ENCODE measurements at places on chromosomes 13 and 19.

DNA sequence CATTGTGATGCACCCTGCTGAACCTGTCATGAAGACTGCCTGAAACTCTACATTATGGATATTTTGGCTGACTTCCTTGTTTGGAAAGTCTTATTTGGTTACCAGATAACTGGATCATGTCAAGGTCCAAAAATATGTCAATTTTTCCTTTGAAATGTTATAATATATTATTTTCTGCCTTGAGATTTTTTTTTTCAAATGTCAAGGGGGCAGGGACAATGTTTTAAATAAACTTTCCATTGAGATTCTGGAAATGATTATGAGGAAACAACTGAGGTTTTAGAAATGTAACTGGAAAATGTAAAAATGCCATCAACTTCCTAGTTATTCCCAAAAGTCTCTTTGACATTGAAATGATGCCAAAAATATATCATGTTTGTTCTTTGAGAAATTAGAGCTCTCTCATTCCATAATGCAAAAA lies 117.0 kb downstream of the RFC3 start:
- DNase-seq, result no peak

GRCh38 chr13:37090912-37091311 lies 14.6 kb downstream of the CSNK1A1L start:
- no peak for DNase-seq

DNA sequence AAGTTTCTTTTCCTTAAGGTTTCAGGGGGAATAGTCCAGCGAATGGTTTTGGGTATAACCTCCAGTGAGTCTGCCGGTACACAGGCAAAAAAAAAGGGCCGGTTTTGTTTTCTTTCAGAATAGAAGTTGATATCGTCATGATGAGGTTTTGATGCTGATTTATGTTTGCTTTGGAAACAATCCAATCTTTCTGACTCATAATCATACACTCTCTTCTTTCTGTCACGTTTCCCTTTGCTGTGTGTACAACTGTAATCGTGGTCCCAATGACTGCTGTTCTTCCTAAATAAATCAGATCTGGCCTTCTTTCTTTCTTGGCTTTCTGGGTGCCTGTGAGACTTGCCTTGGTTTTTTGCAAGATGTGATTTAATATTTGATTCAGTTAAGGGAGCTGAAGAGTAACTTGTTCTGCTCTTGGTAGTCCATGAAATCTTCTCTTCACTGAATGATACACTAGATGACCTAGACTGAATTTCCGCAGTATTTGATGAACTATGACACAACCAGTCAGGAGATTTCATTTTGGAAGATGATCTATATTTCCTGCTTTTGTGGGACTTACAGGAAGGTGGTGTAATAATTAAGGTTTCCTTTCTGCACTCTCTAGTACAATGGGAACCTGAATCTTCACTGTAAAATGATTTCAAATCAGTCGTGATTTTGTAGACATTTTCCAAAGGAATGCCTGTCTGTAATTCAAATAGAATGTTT lies 34.9 kb upstream of the METTL21C start:
- no peak for DNase-seq

DNA sequence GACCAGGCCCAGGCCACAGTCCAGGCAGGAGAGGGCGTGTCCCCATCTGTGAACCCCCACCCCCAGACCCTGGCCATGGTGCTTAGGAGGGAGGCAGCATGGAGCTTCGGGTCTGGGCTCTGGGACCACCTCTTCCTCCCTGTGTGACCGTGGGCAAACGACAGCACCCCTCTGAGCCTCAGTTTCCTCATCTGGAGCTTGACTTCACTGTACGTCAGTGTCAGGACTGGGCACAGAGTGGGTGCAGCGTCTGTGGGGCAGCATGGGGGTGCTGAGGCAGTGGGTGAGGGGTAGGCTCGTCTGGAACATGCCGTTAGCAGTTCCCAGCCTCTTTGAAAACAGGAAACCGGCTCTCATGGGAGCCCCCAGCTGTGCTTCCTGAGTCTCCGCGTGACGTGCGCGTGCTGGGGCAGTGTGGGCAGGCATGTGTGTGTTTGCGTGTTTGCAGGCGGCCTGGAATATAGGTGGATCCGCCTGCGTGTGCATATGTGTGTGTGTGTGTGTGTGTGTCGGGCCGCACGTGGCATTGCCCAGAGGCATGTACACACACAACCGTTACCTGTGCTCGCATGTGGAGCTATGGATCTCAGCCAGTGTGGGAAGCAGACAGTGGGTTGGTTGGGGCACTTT lies 15.8 kb downstream of the ARRDC2 start:
- DNase-seq, result no peak

GRCh38 chr13:39780711-39781110 lies 125.2 kb downstream of the COG6 start:
- DNase-seq, result no peak

- DNase-seq, result no peak
Measured at GRCh38 chr13:35744566-35745178, 268.2 kb upstream of the MAB21L1 start.
